ACHN (cell line): ENCODE measurements at places on chromosomes 12 and 14.

GRCh38 chr12:6047249-6048237, 76.9 kb downstream of the VWF start:
- no peak for DNase-seq

DNA sequence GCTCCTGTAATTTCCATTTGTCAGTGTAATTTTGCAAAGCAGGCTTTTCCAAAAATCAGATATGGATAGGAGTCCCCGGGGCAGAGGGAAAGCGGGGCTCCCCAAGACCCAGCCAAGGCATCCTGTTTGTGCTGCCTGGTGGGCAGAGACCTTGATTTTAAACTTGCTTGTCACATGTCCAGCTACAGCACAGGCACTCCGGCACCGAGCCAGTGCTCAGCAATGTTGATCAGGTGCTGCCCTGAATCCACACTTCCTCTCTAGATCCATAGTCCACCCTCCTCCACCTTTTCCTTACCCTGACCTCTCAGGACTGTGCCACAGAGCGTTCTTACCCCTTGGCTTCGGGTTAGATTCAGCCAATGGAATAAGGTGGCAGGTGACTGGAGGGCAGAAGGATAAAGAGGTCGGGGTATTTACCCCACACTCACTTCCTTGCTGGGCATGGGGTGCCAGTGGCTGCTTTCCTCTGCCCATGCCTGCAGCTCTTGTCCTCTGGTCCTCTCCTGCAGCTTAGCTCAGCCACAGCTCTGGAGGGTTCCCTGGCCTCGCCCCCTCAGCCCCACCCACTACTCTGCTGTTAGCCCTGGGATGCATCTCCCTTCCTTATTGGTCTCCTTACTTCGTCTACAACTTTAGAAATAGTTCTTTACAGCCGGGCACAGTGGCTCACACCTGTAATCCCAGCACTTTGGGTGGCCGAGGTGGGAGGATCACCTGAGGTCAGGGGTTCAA, 80.1 kb downstream of the IRF2BPL start:
- DNase-seq, result no peak

- no peak for DNase-seq
These were observed 385.6 kb downstream of the SYT1 start for GRCh38 chr12:79250186-79250585.

DNA sequence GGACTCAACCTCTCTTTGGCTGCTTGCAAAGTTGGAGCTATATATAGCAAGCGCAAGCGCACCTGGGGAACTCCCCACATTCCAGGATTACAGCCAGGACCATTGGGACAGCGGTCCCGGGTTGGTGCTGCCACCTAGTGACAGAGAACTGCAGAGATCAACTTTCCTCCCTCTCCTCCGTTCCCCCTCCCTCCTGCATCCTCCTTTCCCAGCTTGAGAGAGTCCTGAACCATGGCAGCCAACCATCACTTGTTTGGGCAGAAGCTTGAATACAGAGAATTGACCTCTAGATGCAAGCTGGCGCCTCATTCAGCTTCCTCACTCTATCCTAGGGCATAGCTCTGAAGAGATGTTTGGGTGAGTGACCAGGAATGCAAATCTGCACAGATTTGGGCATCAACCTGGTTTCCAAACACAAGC, 17.4 kb upstream of the FLVCR2 start:
- DNase-seq, result peak; percentile 71

DNA sequence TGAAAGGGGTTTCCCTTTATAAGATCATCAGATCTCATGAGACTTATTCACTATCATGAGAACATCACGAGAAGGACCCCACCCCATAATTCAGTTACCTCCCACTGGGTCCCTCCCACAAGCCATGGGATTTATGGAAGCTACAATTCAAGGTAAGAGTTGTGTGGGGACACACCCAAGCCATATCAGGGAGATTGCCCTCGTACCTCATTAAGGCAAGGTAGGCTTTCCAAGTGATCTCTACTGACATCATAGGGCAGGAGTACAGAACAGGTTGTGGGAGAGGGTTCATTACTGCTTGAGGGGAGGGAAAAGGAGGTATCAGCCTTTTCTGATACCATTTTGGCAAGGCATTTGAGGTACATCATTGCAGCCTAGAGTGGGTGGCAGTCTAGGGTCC, 524.6 kb downstream of the PRKD1 start:
- no peak for DNase-seq

GRCh38 chr12:125954362-125954761, 889.1 kb downstream of the AACS start:
- DNase-seq, result no peak

DNA sequence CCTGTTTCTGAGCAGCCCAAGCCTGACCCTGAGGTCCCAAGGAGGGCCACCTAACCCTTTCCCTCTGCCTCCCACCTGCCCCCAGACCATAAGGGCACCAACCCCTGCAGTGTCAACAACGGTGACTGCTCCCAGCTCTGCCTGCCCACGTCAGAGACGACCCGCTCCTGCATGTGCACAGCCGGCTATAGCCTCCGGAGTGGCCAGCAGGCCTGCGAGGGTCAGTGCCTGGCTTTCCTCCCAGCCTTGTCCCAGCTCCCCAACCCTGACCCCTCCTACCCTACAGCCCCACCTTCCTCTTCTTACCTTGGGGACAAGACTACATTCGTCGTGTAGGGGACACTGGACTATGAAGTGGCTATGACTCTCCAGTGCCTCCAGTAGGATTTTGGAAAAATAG, 33.7 kb upstream of the LRP1-AS start:
- DNase-seq, result no peak

DNA sequence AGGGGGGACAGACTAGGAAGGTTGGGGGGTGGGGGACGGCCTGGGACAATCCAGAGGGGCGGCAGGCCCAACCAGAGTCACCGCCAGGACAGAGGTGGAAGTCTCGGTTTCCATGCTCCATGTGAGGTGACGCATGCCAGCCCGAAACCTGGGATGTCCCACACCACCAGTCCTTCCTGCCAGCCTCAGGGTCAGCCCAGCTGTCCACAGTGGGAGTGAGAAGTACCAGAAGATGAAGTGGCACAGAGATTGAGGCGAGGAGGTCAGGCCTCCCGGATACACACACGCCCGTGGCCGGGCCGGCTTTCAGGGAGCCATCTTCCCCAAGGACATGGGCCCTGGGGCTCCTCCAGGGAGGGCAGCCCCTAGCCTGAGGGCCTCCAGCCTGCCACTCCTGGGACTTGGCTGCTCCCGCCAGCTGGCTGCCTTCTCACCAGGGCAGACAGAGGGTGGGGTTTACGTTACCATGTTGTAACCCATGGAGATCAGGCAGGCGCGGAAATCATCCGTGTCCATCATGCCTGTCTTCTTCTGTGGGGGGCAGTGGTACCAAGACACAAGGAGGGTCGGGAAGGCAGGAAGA, 85.2 kb upstream of the ZFP36L1 start:
- DNase-seq, result no peak

- no peak for DNase-seq
These were observed 32.1 kb upstream of the ARID2 start for GRCh38 chr12:45697371-45697770.

GRCh38 chr14:20614038-20614840, 23.1 kb upstream of the RNASE12 start:
- DNase-seq, result peak; percentile 25

DNA sequence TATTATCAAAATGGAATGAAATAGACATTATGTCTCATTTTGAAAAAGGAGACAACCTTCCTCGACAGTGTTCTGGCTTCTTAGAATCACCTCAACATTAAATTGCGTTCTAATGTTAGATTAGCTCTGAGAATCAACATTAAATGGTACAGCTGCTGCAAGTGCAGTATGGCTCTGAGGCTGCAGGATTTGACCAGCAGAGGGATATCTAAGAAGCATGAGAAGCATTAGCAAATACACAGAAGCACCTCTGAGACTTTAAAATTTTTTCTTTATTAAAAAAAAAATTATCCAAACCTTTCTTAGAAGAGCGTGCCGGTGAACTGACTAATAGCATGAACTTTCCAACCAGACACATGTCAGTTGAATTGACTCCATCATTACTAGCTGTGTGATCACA, 253.4 kb upstream of the LRIG3 start:
- no peak for DNase-seq

DNA sequence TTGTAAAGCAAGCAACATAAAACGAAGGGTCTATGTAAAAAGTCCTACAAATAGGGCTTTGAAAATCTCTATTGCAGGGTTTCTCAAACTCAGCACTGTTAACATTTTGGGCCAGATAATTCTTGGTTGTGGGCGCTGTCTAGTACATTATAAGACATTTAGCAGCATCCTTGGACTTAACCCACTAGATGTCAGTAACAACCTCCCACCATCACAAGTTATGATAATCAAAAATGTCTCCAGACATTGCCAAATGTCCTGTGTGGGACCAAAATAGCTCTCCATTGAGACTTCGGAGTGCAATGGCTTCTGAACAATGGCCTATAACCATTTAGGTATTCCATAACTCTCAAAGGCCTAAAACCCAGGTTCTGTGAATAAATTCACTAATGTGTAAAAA, 22.9 kb upstream of the DHRS7 start:
- no peak for DNase-seq

GRCh38 chr14:61260939-61261776, 20.0 kb downstream of the TMEM30B start:
- DNase-seq, result no peak

DNA sequence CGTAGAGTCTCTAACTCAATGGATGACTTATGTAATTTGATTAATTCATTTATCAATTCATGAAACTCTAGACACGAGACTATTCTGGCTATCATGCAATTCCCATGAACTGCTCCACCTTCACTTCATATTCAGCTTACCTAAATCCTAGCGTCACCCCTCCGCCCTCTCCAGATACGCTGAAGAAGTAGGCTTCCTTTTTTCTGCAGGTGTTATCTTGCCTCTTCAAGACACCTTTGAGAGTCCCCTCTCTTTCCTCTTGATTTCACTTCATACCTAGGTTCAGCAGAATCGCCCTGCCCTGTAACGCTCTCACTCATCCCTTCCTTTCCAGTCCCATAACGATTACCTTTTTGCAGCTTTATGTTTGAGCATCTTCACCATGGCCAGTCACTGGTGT, 4.0 kb upstream of the RNASE4 start:
- no peak for DNase-seq

DNA sequence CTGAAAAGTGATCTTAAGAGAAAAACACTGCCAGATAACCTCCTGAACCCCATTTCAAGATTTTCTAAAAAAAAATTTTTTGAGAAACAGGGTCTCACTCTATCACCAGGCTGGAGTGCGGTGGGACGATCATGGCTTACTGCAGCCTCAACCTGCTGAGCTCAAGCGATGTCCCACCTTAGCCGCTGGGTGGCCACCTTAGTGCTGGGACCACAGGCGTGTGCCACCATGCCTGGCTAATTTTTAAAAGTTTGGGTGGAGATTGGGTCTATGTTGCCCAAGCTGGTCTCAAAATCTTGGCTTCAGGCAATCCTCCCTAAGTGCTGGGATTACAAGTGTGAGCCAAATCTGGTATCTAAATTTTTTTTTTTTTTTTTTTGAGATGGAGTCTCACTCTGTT, 3.4 kb downstream of the PNMA1 start:
- no peak for DNase-seq

- no peak for DNase-seq
These were observed 50.5 kb downstream of the LIMA1 start for GRCh38 chr12:50232771-50233209.

DNA sequence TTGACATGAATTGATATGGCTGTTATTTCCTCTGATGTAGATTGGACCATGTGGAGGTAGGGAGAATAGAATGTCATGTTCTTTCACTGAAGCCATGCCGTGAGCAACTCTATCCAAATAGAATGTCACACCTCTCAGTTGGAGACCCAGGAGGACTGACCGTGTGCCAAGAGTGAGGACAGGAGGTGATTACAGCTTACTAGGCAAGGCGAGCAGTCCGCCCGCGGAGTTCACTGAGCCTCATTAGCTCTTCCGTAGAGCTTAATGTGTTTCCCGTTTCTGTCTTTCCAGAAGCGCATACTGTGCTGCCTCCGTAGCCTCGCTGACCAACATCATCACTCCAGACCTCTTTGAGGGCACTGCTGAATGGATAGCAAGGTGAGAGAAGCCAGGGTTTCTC, 45.6 kb downstream of the FNTB start:
- no peak for DNase-seq

- DNase-seq, result no peak
These were observed 880.2 kb upstream of the TMEM132C start for GRCh38 chr12:127386723-127387122.

DNA sequence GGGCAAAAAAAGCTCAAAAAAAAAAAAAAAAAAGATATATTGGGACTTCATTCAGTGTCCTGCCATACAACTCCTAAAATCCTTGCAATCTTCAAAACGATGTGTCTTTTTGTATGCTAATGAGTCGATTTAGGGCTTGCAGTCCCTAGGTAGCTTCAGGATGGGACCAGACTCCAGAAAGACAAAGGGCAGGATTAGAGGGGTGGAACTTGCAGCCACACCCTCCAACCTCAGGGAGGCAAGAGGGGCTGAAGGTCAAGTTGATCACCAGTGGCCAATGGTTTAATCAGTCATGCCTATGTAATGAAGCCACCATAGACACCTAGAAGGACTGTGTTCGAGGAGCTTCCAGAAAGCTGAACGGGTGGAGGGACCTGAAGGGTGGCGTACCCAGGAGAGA, 29.3 kb downstream of the TEAD4 start:
- DNase-seq, result no peak

DNA sequence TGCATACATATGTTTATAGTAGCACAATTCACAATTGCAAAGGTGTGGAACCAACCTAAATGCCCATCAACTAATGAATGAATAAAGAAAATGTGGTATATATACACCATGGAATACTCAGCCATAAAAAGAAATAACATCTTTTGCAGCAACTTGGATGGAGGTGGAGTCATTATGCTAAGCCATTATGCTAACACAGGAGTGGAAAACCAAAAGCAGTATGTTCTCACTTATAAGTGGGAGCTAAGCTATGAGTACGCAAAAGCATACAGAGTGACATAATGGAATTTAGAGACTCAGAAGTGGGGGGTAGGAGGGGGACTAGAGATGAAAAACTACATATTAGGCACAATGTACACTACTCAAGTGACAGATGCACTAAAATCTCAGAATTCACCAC, 16.2 kb upstream of the SPTSSA start:
- no peak for DNase-seq
